ENCODE measurements at places on chromosomes 12 and 14.
A peak's percentile ranks its signal among the peaks of the same experiment; 100 is the strongest.

- no peak for DNase-seq
Measured at GRCh38 chr12:34126805-34127204, 104.5 kb downstream of the ALG10 start.

DNA sequence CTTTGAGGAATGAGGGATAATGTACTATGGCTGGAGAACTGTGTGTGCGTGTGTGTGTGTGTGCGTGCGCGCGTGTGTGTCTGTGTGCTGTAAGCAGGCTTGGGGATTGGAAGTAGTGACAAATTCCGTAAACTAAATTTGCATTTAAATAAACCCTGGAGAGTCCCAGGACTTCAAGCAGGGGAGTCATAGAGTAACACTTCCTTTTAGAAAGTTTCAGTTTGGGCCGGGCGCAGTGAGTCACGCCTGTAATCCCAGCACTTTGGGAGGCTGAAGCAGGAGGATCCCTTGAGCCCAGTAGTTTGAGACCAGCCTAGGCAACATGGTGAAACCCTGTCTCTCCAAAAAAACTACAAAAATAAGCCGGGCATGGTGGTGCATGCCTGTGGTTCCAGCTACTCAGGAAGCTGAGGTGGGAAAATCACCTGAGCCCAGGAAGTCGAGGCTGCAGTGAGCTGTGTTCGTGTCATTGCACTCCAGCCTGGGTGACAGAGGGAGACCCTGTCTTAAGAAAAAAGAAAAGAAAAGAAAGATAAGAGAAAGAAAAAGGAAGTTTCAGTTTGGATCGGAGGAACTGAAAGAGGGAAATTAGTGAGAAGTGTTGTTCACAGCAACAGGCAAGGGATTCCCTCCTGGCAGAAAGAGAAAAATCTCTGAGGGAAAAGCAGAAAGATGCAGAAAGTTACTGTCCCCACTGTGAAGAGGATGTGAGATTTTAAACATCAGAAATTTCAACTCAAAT is 222.7 kb upstream of the SOX5 start:
- no peak for DNase-seq

GRCh38 chr14:77498120-77498979 is at the start of gene ISM2:
Gene ISM2 (minus strand): TSS chr14:77498816. CDS start chr14:77498793, 23 bp downstream.
- peak; percentile 55 for DNase-seq

DNA sequence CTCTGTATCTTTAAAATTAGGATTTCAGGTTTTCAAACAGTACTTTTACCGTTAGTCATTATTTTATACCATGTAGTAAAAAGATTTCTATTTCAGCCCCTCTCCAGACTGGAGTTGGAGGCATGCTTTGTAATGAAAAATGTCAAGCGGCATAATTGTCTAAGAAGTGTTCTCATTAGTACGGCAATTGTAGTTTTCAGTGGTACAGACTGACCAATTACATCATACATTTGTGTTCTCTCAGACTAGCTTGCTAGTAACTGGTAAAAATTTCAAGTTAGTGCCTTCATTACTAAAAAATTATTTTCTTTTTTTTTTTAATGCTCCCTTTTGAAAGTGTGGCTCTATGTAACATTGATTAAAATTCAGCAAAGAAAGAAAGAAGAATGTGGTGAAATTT is 4.5 kb downstream of the USP30 start:
- no peak for DNase-seq

- no peak for DNase-seq
Measured at GRCh38 chr12:11348439-11348838, 38.2 kb upstream of the PRB4 start.

DNA sequence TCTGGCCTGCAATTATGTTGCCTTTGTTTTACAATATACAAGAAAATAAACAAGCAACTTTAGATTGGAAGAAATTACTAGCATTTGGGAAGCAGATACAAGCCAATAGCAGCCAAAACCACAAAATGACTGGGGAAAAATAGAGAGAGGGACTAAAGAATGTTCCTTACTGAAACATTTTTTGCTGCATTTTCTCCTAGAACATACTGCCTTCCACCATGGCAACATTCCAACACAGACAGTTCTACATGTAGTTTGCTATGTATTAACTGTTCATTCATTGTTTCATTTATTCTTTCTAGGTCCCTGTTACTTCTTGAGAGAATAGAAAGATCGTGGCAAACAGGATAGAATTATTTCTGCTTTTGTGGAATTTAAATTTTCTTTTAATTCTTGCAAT is 530.2 kb downstream of the RPS29 start:
- no peak for DNase-seq

- DNase-seq, result no peak
Measured at GRCh38 chr14:95068521-95068920, 88.8 kb downstream of the DICER1 start.

GRCh38 chr12:51869931-51870330 is 18.0 kb upstream of the ANKRD33 start:
- no peak for DNase-seq

GRCh38 chr14:22668417-22668816 is 24.3 kb upstream of the OR6J1 start:
- peak; percentile 42 for DNase-seq

GRCh38 chr12:107749083-107749482 is 11.9 kb downstream of the PRDM4 start:
- no peak for DNase-seq

- DNase-seq, result peak; percentile 4
Measured at GRCh38 chr14:95784137-95784536, 70.2 kb upstream of the TCL1A start.

GRCh38 chr12:66329941-66330340 is 27.6 kb downstream of the HELB start:
- DNase-seq, result no peak

DNA sequence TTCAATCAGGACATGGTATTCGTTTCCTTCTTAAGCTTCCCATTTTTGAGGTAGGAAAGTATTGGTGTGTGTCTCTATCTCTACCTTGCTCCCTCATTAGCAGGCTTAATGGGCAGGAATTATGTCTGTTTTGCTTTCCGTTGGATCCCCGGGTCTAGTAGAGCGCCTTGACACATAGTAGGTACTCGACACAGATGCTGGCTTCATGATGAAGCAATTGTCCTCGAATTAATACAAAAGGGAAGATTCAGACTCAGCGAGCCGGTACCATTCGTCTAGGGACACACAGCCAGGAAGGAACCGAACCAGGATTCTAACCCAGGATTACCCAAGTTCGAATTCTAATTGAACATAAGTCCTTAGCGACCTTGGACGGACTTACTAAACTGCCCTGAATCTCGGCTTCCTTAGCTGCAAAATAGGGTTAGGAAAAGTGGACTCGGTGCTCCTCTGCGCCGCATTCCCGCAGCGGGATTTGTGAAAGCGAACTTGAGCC is 496 bp upstream of the ISCU start:
- DNase-seq, result no peak

- peak; percentile 85 for DNase-seq
Measured at GRCh38 chr12:130849561-130850417, 10.7 kb upstream of the STX2 start.

DNA sequence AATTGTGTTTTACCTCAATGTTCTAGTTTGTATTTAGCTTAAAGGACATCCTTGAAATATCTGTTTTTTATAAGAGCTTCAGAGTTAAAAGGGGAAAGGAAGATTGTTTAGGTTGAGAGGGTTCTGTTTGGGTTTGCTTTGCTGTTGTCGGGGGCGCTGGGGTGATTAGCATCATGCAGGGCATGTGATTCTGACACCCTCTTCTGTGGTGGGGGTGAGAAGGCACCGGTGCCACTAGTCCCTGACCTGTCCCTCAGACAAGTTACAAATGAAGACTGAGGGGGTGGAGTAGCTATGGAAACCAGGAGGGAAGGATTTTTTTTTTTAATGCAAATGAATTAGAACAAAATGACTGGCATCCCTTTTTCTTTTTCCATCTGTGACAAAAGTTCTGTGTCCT is 291.3 kb downstream of the RPAP3 start:
- DNase-seq, result no peak

- DNase-seq, result no peak
Measured at GRCh38 chr12:6935371-6936193, 7.8 kb downstream of the ATN1 start.

DNA sequence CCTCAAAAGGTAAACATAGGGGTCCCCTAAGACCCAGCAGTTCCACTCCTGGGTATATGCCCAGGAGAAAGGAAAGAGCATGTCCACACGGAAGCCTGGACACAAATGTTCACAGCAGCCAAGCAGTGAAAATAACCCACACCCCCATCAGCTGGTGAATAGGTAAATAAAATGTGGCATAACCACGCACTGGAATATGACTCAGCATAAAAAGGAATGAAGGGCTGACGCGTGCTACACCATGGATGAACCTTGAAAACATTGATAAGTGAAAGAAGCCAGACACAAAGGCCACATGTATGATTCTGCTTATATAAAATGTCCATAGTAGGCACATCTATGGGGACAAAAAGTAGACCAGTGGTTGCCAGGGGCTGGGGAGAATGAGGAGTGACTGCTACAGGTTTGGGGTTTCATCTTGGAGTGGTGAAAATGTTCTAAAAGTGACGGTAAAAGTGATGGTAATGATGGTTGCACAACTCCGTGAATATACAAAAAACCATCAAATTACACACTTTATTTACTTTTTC is 3.8 kb upstream of the SCARB1 start:
- no peak for DNase-seq

DNA sequence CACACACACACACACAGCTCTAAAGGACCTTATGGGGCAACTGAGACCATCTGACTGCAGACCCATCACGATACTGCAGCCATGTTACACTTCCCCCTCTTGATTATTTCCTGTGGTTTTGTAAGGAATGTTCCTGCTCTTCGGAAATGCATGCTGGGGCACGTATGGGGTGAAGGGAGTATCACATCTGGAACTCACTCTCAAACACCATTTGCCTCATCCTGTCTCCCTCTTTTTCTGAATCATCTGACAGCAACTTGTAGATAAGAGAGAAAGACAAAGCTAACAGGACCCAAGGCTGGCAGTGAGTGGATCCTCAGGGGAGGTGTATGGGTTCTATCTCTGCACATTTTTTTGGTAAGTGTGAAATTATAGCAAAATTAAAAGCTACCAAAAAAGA is 50.3 kb downstream of the RIMBP2 start:
- DNase-seq, result no peak

GRCh38 chr12:84950971-84951546 is 38.5 kb upstream of the SLC6A15 start:
- no peak for DNase-seq

GRCh38 chr12:32444895-32445294 is 45.5 kb downstream of the FGD4 start:
- DNase-seq, result peak; percentile 92

DNA sequence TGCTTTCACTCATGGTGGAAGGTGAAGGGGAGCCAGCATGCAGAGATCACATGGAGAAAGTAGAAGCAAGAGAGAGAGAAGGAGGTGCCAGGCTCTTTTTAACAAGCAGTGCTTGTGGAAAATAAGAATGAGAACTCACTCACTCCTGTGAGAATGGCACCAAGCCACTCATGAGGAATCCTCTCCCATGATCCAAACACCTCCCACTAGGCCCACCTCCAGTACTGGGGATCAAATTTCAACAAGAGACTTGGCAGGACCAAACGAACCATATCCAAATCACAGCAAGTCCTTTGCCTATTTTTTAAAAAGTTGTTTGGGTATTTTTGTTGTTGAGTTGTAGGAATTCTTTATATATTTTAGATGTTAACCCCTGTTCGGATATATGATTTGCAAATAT is 245.9 kb upstream of the ARID2 start:
- no peak for DNase-seq

DNA sequence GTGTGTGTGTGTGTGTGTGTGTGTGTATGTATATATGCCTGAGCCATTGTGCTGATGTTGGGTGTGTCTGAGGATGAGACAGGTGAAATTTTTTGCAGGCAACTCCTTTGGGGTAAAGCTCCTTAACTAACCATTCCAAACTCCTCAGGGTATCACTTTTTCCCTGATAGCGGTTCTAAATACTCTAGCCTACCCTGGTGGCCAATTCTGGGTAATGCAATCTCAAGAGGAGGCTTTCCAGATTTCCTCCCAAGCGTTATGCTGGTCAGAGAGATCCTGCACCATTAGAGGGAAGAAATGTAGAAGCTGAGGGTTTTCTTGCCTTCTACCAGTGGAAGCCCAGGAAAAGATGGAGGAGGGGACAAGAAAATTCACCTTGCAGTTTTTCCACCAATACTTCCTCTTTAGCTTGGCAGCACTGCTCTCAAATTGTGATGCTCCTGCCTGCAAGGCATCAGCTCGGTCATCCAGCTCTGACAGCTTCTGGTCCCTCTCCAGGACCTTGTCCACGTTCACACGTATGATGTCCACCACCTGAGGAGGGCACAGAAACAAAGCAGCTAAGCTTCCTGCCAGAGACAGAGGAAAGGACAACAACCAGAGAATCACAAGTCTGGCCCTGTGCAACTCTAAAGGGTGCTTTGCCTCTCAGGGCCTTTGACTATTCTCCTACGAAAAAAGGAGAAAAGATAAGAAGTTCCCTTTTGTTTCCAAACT is 4.9 kb downstream of the VAMP1 start:
- peak; percentile 44 for DNase-seq

- DNase-seq, result no peak
Measured at GRCh38 chr14:76904740-76905569, 78.7 kb downstream of the LRRC74A start.

- DNase-seq, result peak; percentile 49
Measured at GRCh38 chr12:121003650-121004049, 12.6 kb downstream of the C12orf43 start.

- no peak for DNase-seq
Measured at GRCh38 chr12:97168804-97169203, 261.7 kb downstream of the NEDD1 start.

- no peak for DNase-seq
Measured at GRCh38 chr12:94750864-94751263, 100.5 kb upstream of the TMCC3 start.

DNA sequence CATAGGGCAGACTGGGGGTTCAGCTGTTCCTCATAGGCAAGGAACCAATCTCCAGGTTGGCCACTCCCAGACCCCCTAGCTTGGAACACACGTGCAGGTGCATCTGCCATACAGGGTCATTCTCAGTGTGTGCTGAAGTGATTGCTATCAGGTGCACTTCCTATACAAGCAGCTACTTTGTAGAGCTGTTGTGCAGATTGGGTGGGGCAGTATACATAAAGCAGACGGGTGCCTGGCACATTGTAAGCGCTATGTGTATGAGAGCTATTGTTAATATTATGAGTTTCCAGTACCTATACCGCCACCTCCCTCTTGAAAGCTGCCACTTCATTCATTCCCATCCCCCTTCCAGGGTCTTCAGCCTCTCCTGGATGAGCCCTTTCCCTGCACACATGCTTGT is 17.3 kb downstream of the IRF2BPL start:
- DNase-seq, result peak; percentile 60

- DNase-seq, result no peak
Measured at GRCh38 chr14:47674543-47675465, 601 bp downstream of the MDGA2 start.

DNA sequence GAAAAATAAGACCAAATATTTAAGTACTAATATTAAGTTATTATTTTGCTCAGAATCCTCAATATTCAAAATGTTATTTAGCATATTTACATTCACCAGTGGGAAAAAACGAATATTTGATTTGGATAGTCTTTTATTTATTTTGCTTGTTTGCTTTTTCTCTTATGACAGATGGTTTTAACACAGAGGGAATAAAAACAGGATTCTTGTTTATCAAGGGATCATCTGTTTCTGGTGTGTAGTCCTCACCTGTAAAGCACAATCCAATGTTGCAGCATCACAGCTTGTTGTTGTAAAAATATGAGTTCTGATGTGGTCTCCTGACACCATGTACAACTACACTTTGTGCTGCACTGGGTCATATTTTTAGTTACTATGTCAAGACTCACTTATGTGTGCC is 103.9 kb downstream of the AVPR1A start:
- DNase-seq, result no peak

GRCh38 chr14:59221568-59221967 is 33.1 kb downstream of the DAAM1 start:
- DNase-seq, result no peak

All from large intestine (tissue), 12 donors.